ENCODE measurements at places on chromosomes 6 and 20.

DNA sequence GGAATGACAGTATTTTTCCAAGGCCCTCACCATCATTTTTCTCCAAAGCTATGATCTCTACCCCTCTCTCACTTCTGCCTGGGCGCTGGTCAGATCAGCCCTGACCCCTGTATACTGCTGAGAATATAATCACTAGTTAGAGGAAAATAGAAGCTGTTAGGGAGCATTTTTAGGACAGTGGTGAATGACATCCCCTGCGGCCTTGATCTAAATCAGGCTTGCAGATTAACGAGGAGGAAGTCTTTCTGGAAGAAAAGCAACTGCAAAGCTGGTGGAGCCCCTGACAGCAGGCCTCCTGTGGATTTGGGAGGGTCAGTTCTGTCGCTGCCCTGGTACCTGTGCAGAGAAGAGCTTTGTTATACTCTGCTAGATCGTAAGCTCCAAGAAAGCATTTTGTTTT lies 107.9 kb downstream of the RPP40 start:
- DNase-seq: no peak

DNA sequence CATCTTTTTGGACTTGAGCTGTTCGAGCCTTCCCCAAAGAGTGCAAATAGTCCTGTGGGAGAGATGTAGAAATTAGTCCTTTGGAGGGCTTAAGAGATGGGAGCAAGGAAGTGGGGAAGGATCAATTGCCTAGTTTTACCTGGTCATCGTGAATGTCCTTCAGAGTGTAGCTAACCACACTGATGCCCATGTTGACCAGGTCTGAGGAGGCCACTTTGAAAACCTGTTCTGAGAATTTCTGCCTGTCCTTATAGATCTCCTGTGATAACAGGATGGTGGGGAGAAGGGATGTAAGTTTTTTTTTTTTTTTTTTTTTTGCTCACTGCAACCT lies 2.0 kb downstream of the FLOT1 start:
- DNase-seq: no peak

GRCh38 chr20:6673071-6673470 lies 94.4 kb upstream of the BMP2 start:
- no peak for DNase-seq

GRCh38 chr6:14721103-14721758 lies 524.6 kb upstream of the JARID2 start:
- no peak for DNase-seq

DNA sequence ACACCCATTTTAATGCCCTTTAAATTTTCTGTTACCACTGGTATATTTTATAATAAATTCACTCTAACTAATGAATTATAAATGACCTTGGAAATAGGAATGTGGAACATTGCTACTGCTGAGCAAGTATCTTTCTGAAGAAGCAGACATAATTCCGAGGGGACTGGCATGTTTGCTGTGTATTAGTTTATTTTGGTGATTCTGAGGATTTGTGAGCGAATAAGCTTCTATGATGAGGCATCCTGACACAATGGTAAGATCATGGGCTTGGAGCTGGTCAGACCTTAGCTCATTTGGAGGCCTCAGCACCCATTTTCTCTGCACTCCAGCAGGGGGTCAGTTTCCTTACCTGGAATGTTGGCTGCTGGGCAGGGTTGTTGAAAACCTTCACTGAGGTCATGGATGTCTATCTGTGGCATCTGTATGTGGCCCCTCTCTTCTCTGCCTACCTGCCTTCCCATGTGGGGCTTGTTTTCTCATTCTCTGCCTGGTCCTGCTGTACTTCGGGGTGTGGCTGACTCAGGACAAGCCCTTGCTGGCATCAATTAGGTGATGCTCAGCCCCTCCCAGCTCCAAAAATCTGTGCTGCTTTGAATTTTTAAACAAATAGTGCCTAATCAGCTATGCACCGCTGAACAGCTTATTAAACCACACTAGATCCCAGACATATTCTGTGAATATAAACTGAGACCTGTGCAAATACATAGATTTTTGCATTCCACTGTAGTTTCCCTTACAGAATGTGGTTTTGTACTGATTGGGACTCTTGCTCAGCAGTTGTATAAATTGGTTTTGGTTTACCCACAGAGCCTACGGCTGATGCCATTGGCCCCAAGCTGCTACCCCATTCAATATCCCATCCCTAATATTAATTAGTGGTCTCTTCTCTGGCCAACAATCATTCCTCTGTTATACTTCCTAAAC lies 10.7 kb downstream of the ARID1B start:
- no peak for DNase-seq

DNA sequence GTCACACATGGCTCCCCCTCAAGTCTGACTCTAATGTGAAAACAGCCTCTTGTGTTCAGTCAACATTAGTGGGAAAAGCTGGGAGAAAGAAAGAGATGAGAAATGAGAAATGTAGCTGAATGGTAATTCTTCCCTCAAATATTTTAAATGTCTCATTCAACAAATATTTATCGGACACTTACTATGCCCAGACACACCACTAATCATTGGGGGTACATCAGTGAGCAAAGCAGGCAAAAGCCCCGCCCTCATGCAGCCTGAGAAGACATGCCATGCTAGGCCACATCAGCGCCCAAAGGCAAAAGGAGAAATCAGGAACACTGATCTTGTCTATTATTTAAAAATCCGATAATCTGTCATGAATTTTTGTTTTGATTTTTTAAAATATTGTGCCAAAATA lies 89.9 kb upstream of the ASF1A start:
- peak; percentile 13 for DNase-seq

GRCh38 chr6:106167096-106167814 lies 81.1 kb downstream of the PRDM1 start:
- no peak for DNase-seq

GRCh38 chr6:161370880-161371279 lies 97.0 kb upstream of the AGPAT4 start:
- DNase-seq: peak; percentile 53

- DNase-seq: no peak
Observed at GRCh38 chr6:17884498-17885478, 102.6 kb downstream of the KIF13A start.

DNA sequence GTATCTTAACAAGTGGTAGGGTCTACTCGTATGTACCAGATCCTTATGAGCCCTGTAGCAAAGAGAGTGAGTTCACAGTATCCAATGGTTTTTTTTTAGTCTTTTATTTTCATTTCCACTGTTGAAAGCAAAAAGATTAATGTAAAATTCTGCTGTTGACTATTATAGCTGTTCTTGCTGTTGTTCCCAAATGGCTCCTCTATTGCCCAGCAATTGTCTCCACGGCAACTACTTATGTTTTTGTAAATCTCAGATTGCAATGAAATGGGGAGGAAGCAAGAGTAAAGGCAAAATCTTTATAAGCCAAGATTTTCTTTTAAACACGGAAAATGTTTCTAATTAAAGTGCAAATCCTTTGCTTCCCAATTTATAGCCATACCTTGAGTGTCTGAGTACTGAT lies 406.1 kb downstream of the EPM2A start:
- DNase-seq: no peak

- DNase-seq: peak; percentile 66
Observed at GRCh38 chr6:75296811-75297779, 12.5 kb upstream of the TMEM30A start.

GRCh38 chr20:78338-78737 lies 9.1 kb upstream of the DEFB125 start:
- DNase-seq: no peak

GRCh38 chr20:43431134-43431519 lies 26.6 kb upstream of the SRSF6 start:
- no peak for DNase-seq

All from fibroblast of skin of abdomen (primary cell).